ENCODE measurements at places on chromosomes 2 and 18.

DNA sequence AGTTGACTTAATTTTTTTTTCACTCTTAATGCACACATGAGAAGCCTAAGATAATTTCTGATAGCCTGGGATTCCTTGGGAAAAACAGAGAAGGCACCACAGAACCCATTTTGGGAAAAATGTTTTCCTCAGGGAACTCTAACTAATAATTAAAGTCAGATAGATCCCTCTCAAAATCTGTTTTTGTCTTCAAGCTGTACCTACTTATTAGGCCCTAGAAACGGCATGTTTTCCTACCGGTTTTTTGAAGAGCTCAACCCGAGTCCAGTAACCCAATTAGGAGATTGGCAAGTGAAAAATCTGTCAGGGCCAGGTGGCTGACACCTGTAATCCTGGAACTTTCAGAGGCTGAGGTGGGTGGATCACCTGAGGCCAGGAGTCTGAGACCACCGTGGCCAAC lies 16.1 kb upstream of the PDK1 start:
- no peaks in the 10 kb centered on the region for H3K4me1 ChIP-seq
- no peaks in the 10 kb centered on the region for H3K27me3 ChIP-seq
- H3K4me3 ChIP-seq, result no peak overlapping the region
- H3K27ac ChIP-seq, result no peak overlapping the region
- peaks cover 6% of the 10 kb centered on the region for H3K36me3 ChIP-seq

- H3K4me1 ChIP-seq, result no peaks in the 10 kb centered on the region
- H3K4me3 ChIP-seq, result no peak overlapping the region
- peak overlapping the region; percentile 70 for H3K27ac ChIP-seq
- H3K27me3 ChIP-seq, result peaks cover 13% of the 10 kb centered on the region
- DNase-seq, result no peak
Measured at GRCh38 chr18:46386788-46387187, 270.2 kb downstream of the LOXHD1 start.

- H3K4me1 ChIP-seq, result no peaks in the 10 kb centered on the region
- H3K27me3 ChIP-seq, result peaks cover 25% of the 10 kb centered on the region
- no peak overlapping the region for H3K4me3 ChIP-seq
- no peak for DNase-seq
Measured at GRCh38 chr2:74585406-74586185, 31.1 kb downstream of the DOK1 start.

- H3K27me3 ChIP-seq, result peaks cover 16% of the 10 kb centered on the region
- peak overlapping the region; percentile 58 for H3K27ac ChIP-seq
- peaks cover 6% of the 10 kb centered on the region for H3K36me3 ChIP-seq
- no peak for DNase-seq
- peaks cover 2% of the 10 kb centered on the region for H3K4me1 ChIP-seq
Measured at GRCh38 chr18:6413579-6414117, 1.1 kb downstream of the L3MBTL4 start.

GRCh38 chr2:228181098-228182019 lies at the start of gene SPHKAP:
SPHKAP (minus strand) TSS chr2:228181687; CDS start chr2:228181598, 89 bp downstream.
- DNase-seq, result no peak
- no peaks in the 10 kb centered on the region for H3K36me3 ChIP-seq
- no peak within 1 kb of the TSS for H3K27ac ChIP-seq
- H3K4me3 ChIP-seq, result no peak within 1 kb of the TSS

DNA sequence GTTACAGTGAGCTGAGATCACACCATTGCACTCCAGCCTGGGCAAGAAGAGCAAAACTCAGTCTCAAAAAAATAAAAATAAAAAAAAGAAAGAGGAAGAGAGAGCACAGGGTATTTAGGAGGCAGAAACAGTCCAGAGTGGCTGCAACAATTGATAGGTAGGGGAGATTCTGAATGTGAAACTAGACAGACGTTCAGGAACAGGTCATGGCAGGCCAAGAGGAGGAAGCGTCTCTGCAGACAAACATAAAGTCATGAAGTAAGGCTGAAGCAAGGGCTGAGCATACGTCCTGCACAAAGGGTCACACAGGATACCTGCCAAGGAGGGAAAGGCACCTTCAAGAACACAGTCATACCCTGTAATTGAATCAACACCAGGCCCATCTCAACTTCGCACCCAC lies 64.1 kb upstream of the ZNF532 start:
- no peak overlapping the region for H3K27ac ChIP-seq
- H3K36me3 ChIP-seq, result no peaks in the 10 kb centered on the region
- no peaks in the 10 kb centered on the region for H3K4me1 ChIP-seq
- no peak for DNase-seq

GRCh38 chr2:135162786-135163185 lies 110.7 kb downstream of the RAB3GAP1 start:
- H3K36me3 ChIP-seq, result peaks cover 21% of the 10 kb centered on the region
- no peak overlapping the region for H3K4me3 ChIP-seq
- H3K27ac ChIP-seq, result no peak overlapping the region
- no peaks in the 10 kb centered on the region for H3K4me1 ChIP-seq
- H3K27me3 ChIP-seq, result no peaks in the 10 kb centered on the region

- no peak overlapping the region for H3K4me3 ChIP-seq
- no peaks in the 10 kb centered on the region for H3K4me1 ChIP-seq
- peaks cover 28% of the 10 kb centered on the region for H3K27me3 ChIP-seq
- DNase-seq, result no peak
- no peaks in the 10 kb centered on the region for H3K36me3 ChIP-seq
Measured at GRCh38 chr18:45270289-45270771, 344.9 kb upstream of the SLC14A2 start.

- H3K27me3 ChIP-seq, result no peaks in the 10 kb centered on the region
- DNase-seq, result no peak
- no peak overlapping the region for H3K27ac ChIP-seq
- no peaks in the 10 kb centered on the region for H3K4me1 ChIP-seq
- no peak overlapping the region for H3K4me3 ChIP-seq
Measured at GRCh38 chr2:107582487-107582886, 244.2 kb upstream of the RGPD4 start.

GRCh38 chr2:118240276-118240675 lies 152.0 kb downstream of the INSIG2 start:
- no peak for DNase-seq
- H3K4me3 ChIP-seq, result no peak overlapping the region
- H3K36me3 ChIP-seq, result no peaks in the 10 kb centered on the region
- H3K27me3 ChIP-seq, result peaks cover 75% of the 10 kb centered on the region

DNA sequence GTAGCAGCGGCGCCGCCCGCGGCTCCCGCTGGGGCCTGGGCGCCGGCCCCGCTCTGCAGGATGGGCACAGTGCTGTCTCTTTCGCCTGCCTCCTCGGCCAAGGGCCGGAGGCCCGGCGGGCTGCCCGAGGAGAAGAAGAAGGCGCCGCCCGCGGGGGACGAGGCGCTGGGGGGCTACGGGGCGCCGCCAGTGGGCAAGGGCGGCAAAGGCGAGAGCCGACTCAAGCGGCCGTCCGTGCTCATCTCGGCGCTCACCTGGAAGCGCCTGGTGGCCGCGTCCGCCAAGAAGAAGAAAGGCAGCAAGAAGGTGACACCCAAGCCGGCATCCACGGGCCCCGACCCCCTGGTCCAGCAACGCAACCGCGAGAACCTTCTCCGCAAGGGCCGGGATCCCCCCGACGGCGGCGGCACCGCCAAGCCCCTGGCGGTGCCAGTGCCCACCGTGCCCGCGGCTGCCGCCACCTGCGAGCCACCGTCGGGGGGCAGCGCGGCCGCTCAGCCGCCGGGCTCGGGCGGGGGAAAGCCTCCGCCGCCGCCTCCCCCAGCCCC lies 369 bp downstream of the CDK5R2 start:
- H3K27me3 ChIP-seq, result peaks cover 90% of the 10 kb centered on the region
- peaks cover 3% of the 10 kb centered on the region for H3K36me3 ChIP-seq
- peak overlapping the region; percentile 69 for H3K4me3 ChIP-seq
- H3K27ac ChIP-seq, result no peak overlapping the region

- H3K4me1 ChIP-seq, result peaks cover 67% of the 10 kb centered on the region
- no peaks in the 10 kb centered on the region for H3K27me3 ChIP-seq
- peak overlapping the region; percentile 98 for H3K27ac ChIP-seq
Measured at GRCh38 chr2:241316825-241317224, 1.1 kb downstream of the SEPTIN2 start.

DNA sequence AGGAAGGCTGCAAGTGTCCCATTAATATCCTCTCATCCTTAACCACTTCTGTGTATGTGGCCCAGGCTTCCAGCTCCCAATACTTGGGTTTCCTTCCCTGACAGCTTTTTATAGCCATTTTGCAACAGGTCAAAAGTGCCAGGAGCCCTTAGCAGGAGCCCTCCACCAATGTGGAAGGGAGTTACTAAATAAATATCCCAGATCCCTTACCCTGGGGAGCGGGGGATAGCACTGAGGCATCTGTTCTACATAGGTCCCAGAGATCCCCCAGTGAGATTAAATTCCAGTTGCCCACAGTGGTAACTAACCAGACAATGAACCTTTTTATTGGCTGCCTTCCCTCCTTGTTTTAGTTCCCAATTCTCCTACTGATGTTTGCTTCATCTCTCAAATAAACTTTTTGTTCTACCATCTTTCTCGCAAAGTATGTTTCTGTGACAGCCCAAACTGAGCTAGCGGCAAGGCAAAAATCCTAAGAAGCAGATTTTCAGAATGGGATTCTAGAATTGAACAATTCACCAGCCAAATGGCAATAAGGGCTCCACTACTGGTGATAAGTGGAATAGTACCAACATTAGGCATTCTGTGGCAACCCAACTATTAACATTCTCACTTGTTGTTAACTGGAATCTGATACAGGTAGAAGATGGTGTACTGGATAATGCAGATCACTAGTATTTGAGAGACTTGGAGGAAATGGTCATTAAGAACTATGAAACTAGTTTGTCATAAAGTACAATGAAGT lies 83.9 kb upstream of the MAPRE2 start:
- no peaks in the 10 kb centered on the region for H3K36me3 ChIP-seq
- no peak for DNase-seq
- H3K4me3 ChIP-seq, result no peak overlapping the region
- no peak overlapping the region for H3K27ac ChIP-seq
- H3K4me1 ChIP-seq, result no peaks in the 10 kb centered on the region
- peaks cover 74% of the 10 kb centered on the region for H3K27me3 ChIP-seq

DNA sequence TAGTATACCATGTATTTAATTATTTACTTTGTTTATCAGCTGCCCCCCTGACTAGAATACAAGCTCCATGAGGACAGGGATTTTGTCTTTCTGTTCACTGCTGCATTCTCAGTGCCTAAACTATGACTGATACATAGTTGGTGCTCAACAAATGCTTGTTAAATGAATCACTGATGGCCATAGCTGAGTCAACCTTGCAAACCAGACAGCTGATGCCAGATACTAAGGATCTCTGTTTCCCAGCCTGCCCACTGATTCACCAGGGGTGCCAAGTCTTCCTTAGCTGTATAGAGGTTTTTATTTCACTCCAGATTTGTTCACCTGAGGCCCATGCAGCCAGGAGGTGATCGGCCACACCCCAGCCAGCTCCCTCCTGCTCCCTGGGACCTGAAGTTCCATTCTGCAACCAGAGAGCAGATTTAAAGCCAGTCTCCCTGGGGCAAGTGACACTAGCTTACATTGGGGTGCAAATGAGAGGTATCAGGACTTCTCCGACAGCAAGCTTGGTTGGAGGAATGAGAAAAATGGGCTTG lies 92.2 kb downstream of the C1QL2 start:
- H3K4me3 ChIP-seq, result no peak overlapping the region
- H3K36me3 ChIP-seq, result no peaks in the 10 kb centered on the region
- no peak for DNase-seq
- no peak overlapping the region for H3K27ac ChIP-seq

DNA sequence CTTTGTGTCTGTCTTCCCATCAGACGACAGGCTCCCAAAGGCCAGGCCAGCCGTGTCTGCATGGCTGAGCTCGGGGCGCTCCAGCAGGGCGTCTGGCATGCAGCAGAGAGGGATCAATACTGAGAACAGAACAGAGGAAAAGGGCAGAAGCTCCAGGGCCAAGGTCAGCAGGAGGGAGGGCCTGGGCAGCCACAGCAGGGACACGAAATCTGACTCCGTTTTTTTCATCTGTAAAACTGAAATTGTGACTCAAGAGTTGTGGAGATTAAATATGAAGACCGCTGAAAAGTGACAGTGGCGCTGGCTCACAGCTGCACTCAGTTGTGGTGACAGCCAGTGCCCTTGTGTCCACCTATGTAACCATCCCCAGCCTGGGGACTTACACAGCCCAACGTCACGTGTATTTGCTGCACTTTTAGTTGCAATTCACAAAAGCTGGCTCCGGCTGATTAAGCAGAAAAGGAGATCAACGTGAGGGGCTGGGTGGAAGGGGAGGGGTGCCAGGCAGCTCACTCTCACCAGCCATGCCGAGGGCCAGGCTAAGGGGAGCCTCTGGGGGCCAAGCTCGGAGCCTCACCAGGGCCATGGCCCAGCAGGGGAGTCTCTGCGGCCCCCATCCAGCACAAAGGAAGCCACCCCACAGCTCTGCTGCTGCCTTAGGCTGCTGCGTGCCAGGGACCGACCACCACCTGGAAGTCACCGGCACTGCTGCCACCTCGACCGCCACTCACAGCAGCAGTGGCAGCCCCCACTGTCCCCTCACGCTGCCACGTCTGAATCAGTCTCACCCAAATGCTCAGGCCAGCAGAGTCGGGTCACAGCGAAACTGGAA lies 74.7 kb downstream of the EIPR1 start:
- H3K4me1 ChIP-seq, result peaks cover 21% of the 10 kb centered on the region
- H3K4me3 ChIP-seq, result peak overlapping the region; percentile 59
- peak overlapping the region; percentile 84 for H3K27ac ChIP-seq
- H3K36me3 ChIP-seq, result peaks cover 17% of the 10 kb centered on the region

DNA sequence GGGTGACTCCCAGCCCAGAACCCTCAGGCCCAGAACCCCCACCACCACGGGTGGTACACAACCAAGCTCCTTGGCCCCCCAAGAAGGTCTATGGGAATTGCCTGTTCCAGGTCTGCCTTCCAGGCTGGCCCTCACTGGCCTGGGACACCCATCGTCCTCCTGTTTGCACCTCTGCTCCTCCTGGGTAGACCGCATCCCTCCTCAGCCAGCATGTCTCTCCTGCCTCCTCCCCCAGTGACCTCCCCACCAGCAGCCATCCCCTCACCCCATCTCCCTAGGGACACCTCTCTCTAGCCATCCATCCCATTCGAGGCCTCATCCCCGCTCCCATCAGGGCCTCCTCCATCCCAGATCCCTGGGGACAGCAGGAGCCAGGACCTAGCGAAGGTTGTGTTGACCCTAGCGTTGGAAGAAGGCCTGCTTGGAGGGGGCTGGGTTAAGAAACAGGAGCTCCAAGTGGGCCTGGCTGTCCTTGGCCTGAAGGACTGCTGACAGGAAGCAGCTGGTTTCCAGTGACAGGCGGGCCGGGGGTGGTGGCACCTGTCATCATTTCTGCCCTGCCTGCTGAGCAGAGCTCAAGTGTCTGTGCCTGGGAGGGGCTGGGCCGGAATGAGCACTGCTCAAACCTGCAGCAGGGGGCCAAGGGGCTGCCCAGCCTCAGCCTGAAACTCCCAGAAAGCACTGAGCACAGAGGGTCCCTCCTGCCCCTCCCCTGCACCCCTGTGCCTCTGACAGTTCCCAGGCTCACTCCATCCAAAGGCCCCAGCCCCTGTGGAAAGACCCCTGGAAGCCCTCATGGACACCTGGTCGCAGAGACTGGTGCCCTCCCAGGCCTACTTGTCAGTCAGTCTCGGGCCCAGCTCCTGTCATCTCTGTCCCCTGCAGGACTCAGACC lies 96.0 kb upstream of the OTOS start:
- peak overlapping the region; percentile 32 for H3K27ac ChIP-seq
- no peaks in the 10 kb centered on the region for H3K36me3 ChIP-seq
- no peak for DNase-seq
- peaks cover 13% of the 10 kb centered on the region for H3K27me3 ChIP-seq
- no peaks in the 10 kb centered on the region for H3K4me1 ChIP-seq

All from effector memory CD8-positive, alpha-beta T cell (primary cell).